ENCODE measurements at places on chromosomes 12 and 14.

- DNase-seq: no peak
Measured at GRCh38 chr12:117552971-117553370, 191.5 kb upstream of the NOS1 start.

DNA sequence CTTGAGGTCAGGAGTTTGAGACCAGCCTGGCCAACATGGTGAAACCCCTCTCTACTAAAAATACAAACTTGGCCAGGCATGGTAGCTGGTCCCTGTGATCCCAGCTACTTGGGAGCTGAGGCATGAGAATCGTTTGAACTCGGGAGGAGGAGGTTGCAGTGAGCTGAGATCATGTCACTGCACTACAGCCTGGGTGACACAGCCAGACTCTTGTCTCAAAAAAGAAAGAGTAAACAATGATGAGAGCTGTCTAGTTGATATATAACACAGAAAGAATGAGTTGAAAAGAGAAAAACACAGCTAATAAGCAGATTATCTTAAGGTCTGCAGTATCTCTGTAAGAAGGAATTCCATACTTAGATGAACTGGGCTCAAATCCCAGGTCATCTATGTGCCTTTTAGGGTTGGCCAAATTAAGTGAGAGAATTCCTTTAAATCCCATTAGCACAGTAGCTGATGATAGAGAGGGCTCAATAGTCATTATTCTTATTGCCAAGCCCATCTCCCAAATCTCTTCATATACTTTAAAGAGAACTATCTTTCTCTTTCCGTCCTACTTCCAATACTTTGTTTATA, 31.1 kb upstream of the STRAP start:
- no peak for DNase-seq

GRCh38 chr12:128876559-128876958, 23.3 kb downstream of the GLT1D1 start:
- no peak for DNase-seq

GRCh38 chr14:22803687-22803974, 11.6 kb downstream of the SLC7A7 start:
- no peak for DNase-seq

DNA sequence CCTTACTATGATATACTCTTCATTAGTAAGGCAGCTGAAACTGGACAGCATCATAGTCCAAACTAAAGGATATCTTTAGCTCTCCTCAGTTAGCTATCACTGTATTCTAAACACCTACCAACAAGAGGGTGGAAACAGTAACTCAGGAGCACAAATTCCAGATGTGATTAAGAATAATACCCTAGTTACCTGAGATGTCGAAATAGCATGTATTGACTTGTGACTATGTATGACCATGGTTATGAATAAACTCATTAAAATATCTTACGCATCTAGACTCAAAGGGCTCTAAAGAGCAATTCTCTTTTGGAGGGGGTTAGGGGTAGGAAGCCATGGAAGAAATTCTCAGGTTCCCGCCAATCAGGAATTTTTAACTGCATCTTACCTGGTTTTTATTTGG, 90.8 kb downstream of the C2CD5 start:
- no peak for DNase-seq

DNA sequence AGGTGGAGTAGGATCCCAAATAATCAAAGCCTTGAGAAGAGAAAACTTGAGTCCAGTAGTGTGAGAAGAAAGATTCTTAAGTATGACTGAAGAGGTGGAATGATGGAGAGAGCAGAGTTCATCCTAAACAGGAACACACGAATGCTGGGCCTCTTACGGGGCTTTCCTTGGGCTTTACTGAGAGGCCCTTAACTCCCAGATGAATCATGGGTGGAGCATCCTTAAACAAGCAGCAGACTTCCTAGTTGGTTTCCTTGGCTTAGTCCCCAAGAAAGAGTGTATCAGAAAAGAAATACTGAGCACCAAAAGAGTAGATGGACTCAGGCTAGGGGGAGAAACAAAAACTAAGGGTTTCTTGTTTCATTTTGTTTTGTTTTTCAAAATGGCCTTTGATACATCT, 132.5 kb downstream of the GPR135 start:
- no peak for DNase-seq

GRCh38 chr12:111993292-111994150, 19.4 kb downstream of the TMEM116 start:
- DNase-seq: no peak

DNA sequence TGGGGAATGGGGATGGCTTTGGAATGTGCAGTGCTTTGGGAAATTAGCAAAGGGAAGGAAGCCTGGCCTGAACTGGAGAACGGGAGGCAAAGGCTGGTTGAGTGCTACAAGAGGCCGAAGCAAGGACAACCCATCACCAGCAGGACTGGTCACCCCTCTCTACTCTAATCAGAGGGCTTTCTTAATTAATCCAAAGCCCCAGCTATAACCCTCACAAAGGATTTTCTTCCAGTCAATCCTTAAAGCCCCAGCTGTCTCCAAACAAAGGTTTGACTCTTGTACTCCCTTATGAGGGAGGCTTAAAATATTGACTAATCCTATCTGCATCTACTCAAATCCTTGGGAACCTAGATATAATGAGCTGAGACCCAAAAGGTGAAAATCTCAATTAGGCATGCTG, 256.3 kb downstream of the NTF3 start:
- no peak for DNase-seq

DNA sequence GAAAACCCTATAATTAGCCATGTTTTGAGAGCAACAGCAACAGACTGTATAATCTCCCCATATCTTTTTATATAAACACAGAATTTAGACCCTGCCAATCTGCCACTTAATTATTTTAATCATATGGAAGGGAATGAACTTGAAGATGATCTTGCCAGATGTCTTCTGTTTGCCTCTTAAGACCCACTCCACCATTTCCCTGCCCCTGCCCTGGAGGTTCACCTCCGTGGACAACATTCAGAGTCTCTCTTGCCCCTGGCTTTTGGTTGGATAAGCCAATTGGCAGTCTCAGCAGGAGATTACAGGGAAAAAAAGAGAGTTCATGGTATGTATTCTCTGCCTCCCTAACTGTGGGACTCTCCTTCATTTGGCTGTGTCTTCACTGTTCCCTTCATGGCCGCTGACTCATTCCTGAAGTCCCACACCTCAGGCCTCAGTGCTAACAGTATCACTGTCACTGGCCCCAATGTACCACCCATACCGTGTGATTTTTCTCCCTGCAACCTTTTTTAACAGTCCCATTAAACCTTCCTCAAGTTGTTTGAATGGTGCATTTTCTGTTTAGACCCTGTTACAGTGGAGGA, 184.8 kb downstream of the PIK3C2G start:
- DNase-seq: no peak

- no peak for DNase-seq
Measured at GRCh38 chr12:110304061-110304551, 23.1 kb downstream of the ATP2A2 start.

DNA sequence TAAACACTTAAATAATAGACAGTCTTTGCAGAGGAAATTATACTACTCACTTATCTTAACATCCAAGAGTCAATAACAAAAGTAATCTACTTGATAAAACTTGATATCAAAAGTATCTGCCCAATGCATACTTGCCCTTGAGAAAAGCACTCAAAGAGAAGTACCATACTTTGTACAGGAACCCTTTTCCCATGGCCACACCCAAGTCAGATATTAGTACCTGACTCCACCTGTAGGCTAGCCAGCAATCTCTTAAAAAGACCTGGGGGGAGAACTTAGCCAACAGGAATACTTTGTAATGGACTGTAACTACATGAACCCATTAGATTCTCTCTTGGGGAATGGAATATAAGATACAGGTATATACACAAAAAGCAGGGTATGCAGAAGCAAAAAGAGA, 99.6 kb upstream of the HECTD1 start:
- no peak for DNase-seq

DNA sequence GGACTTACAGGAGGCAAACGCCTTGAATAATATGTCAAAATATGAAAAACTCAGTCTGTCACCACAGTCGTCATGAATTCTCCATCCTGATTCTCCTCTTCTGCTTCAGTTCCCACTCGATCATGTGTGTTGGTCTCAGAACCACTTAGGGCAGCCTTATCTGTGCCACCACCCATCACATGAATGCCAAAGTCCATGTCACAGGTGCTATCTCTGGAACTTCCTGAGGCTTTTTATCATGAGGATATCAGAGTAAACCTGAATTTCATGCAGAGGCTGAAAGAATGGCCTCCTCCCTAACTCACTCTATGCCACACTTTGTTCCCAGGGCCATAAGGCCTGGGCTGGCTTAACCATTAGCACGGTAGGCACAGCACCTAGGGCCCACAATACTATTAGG, 28.8 kb upstream of the MAP3K9 start:
- DNase-seq: no peak

- peak; percentile 62 for DNase-seq
Measured at GRCh38 chr12:110403976-110404682, 621 bp upstream of the ANAPC7 start.
